ENCODE measurements at places on chromosomes 1 and 21.

GRCh38 chr1:186144505-186144904 is 230.5 kb downstream of the TPR start:
- DNase-seq: no peak

- no peak for DNase-seq
Observed at GRCh38 chr1:150392627-150393026, 28.7 kb downstream of the RPRD2 start.

- no peak for DNase-seq
Observed at GRCh38 chr1:6111571-6111970, 65.9 kb downstream of the KCNAB2 start.

DNA sequence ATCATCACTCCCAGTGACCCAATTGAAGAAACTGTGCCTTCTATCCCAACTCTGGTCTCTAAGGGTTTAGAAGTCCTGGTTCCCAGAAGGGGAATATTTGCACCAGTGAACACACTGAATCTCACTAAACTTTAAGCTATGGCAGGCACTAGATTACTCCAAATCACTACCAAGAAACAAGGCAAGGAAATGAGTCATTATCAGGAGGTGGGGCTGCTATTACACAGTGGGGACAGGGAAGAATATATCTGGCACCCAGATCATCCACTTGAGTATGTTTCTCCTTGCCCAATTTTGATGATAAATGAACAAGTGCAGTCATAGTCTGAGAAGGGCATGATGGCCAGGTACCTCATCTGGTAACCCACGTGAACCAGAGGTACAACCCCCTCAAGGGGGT is 7.0 kb downstream of the MRPL9 start:
- DNase-seq: no peak

DNA sequence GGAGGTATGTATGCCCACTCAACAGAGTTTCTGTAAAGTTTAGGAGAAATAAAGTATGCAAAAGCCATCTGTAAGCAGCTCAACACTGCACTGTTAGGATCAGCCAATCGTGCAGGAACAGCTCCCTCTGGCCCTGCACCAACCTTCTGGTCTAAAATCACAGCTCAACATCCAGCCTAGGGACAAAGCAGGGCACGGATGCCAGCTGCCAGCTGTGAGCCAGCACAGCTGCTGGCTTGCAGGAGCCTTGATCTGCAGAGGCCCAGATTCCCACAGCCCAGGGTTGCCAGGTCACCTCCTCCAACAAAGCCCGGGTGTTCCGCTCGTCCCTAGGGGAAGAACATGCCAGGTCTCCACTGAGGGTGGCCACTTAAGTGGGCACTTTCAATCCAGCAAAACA is 8.6 kb downstream of the ACOT7 start:
- no peak for DNase-seq

GRCh38 chr1:31216016-31216415 is 23.7 kb downstream of the NKAIN1 start:
- no peak for DNase-seq

DNA sequence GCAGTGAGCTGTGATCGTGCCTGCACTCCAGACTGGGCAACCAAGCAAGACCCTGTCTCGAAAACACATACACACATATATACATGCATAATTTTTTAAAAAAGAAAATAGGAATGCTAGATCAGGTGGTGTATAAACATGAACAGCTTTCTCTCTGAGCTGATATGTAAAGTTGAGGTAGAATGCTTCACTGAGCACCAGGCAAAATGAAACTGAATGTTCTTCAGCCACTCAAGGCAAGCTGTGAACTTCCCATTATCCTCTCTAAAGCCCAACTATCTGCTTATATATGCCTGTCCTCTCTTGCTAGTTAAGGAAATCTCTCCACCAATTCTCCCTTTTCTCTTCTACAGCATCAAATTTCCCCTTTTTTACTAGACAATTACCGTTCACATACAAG is 93.0 kb downstream of the NUF2 start:
- no peak for DNase-seq

DNA sequence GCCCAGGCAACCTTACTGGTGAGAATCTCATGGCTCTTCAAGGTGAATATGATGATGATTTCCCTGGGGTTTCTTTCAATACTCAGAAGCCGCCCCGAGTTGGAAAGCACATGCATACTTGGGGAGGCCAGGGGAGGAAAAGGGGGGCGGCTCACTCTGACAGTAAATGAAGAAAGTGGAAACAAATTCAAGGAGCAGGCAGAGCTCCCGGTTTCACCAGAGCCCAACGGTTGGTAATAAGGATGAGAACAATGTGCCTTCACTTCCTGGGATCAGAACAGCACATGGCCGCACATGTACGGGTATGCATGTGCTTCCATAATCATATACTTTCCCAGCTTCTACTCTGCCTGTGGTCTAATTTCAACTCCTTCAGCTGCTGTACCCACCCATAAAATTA is 3.8 kb upstream of the ARHGEF2 start:
- no peak for DNase-seq

- DNase-seq: no peak
Observed at GRCh38 chr1:182603646-182604174, 479 bp downstream of the RGS16 start.

GRCh38 chr1:56301791-56302190 is 277.6 kb downstream of the PLPP3 start:
- DNase-seq: no peak

DNA sequence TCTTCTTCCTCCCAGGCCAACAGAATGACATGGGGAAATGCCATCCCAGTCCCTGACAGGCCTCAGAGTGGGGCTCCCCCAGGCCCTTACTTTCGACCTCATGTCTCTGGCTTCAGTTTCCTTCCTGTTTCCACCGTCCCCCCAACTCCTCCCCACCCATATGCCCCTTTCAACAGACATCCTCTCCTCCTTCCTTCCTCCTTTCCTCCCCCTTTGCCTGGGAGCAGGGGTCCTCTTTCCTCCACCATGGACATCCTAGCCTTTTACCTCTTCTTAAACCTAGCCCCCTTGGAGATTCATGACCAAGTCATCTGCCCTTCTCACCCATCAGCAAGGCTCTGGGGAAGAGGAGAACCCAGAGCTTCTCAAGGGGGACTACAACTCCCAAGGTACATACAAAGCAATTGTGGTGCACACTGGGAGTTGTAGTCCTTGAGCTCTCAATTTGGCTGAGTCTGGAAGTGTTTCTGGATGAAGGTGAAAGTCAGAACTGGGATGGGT is 4.0 kb downstream of the ZBTB7B start:
- DNase-seq: peak; percentile 46

GRCh38 chr1:247111259-247111699 is 7.1 kb upstream of the ZNF669 start:
- DNase-seq: no peak

DNA sequence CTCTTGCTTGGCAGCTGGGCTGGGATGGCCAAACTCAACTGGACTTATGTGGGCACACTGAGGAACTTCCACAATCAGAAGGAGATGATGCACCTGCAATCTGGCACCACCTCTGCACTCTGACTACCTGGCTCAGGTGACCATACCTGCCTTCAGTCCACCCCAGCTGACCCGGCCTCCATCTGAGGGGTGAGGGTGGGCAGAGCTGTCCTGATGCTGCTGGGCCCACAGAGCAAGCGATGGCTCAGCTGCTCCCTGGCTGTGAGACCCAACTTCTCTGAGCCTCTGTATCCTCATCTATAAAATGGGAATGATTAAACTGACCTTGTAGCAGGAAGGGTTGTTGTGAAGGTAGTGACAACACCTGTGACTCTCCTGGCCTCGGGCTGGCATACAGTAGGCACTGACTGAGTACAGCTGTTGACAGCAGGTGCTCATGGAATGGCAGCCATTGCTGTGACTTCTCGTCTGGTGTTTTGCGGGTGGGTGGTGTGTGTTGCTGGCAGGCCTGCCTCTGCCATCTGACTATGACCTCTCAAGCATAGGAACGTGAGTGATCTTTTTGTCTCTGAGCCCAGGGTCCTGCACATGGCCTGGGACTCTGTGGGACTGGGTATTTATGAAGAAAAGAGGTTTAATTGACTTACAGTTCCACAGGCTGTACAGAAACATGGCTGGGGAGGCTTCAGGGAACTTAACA is 438.5 kb downstream of the PTPRU start:
- no peak for DNase-seq

DNA sequence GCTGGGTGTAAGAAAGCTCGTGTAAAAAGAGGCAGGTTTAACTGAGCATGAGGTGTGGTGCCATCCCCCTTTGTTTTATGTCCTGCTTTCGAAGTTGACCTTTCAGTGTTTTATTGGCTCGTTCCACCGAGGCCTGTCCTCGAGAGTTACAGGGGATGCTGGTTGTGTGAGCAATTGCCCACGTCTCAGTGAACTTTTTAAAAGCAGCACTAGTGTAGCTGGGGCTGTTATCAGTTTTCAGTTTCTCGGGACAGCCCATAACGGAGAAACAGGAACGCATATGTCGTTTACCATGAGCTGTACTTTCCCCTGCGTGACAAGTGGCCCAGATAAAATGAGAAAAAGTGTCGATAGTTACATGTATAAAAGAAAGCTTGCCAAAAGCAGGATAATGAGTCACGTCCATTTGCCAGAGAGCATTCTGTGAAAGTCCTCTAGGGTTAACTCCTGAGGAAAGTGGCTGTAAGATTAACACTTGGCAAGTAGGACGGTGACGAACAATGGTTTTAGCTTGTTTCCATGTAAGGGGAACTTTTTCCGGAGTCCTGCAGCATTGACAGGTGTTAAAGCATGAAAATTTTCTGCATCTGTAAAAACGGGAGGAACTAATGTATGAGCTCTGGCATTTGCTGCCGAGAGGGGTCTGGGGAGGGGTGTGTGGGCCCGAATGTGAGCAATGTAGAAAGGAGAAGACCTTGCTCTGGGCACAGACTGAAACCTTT is 7.8 kb upstream of the LRRC47 start:
- no peak for DNase-seq

DNA sequence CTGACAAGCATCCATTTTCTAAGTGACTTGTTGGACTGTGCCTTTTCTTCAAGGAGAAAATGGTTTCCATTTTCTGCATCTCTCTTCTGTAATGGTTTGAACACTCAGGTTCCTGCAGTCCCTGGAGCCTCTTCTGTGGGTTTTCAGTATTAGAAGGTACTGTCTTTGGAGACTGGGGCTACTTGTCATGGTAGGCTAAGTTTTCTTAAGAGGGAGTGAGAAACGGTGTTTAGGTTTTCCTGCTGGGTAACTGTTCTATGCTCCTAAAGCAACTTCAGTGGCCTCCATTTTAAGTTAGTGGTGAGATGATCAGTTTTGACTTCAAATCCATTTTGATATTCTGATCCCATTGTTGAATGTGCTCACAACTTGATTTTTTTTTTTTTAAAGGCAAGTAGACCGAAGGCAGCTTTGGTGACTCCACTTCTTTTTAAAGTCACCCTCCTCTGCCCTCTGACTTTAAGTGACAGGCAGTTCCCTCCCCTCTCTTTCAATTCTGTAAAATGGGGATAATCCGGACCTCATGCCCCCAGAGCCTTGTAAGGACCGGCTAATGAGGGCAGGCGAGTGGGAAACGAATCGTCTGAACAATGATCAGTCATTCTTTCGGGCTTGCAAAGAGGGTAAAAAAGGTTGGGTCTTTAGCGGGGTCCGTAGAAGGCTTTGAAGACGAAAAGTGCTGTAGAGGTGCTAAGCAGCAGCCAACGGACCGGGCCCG is 1.0 kb upstream of the ARID1A start:
- peak; percentile 30 for DNase-seq

DNA sequence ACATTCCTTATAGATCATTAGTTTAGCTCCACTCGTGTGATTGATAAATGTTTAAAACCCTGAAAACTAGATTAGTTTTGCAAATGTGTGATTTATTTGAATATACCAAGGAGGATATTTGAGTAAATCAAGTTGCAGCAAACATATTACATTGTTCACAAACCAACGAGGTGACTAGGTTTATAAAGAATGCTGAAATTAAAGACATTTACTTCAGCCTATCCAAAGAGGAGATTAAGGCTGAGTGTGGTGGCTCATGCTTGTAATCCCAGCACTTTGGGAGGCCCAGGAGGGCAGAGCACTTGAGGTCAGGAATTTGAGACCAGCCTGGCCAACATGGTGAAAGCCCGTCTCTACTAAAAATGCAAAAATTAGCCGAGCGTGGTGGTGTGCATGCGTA is 34.1 kb downstream of the VTCN1 start:
- DNase-seq: no peak

GRCh38 chr1:18166341-18166740 is 58.7 kb downstream of the IGSF21 start:
- no peak for DNase-seq

DNA sequence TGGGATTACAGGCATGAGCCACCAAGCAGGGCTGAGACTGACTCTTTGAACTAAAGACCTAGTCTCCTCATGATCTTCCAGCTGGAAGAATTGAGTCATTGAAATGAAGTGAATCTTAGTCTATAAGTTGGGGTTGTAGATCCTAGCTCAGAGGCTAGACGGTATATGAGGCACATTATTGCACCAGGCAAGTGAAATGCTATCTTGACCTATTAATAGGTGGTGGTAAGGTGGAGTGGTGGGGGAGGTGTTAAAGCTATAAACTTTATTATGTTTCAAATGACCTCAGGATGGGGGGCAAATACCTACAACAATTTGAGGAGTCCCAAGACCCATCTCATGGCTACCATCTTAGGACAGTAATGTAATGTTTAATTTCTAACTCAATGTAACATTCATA is 36.8 kb upstream of the SLC16A1 start:
- no peak for DNase-seq

DNA sequence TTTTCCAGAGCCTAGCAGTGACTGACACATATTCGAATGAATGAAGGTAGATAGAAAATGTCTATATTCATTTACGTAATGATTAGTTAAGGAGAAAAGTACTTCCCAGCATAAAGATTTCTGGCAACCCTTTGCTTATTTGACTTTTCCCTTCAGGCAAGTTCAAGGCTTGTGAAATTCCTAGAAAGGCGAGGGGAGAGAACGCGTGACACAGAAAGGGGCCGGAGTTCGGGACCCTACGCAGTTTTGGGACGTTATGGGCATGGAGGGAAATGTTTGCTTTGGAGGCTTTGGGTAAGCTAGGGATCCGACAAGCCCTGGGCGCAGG is 472 bp upstream of the USP25 start:
- no peak for DNase-seq

DNA sequence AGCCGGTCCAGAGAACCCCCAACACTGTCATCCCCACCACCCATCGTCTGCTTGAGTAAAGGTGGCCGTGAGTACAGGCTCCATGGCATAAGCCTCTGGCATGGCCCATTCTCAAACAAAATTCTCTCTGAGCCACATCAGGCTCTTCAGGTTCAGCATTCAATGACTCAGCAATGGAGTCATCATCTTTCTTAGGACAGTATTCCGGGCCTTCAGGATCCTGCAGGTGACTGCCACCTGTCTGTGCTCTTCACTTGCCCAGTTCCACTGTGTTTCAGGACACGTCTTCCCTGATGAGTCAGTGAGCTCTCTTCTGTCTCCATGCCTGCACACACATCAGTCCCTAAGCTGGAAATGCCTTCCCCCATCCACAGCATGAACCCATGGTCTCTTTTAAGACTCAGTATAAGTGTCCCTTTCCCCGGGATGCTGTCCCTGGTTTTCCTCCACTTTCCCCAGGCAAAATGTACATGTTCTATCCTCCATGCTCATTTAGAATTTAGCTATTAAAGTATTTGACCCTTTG is 81.1 kb upstream of the FGGY start:
- no peak for DNase-seq

DNA sequence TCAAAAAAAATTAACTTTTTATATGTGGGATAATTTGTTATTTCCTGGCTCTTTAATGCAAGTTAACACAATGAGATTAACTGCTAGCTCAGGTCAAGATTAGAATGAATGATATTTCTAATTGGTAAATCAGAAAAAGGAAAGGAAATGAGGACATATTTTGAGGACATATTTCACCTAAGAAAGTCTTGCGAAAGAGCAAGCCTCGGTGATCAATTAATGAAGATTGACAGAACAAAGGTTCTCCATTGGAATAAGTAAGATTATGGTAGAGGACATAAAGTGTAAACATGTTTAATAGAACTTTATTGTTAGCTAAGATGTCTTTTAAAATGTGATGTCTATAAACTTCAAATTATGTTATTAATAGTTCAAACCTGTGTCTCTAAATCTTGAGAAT is 1617.8 kb downstream of the KCNT2 start:
- DNase-seq: no peak
